ENCODE measurements at places on chromosomes 1 and 21. TPM values are rescaled to one million over a fixed set of nuclear protein-coding genes. Genes with fewer than 3 reads are reported as not detected.

The FYB2 gene
- not detected for total RNA-seq

- no peak for DNase-seq
Observed at GRCh38 chr1:86489242-86489878, 20.6 kb downstream of the CLCA1 start.

The OR2L3 gene
- total RNA-seq, result 0.11 TPM

The PLD5 gene
- total RNA-seq, result not detected

DNA sequence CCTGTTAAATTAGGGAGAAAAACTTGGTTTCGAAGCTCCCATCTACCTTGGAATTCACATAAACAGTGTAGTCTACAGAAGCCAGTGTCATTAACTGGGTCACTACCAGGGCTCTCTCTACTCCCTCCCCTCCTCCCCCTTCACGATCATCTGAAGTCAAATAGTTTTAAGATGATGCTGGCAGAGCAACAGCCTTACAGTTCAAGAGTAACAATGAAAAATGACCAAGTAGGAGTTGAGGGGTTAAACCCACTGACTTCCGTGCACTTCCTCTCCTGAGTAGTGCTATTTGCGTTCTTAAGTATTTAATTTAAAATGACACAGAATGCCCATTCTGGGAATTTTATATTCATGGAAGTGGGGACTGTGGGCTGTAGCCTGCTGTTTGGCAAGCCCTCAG is 236.9 kb downstream of the SIPA1L2 start:
- DNase-seq, result no peak

The ATAD3A gene
- total RNA-seq, result 24.7 TPM

DNA sequence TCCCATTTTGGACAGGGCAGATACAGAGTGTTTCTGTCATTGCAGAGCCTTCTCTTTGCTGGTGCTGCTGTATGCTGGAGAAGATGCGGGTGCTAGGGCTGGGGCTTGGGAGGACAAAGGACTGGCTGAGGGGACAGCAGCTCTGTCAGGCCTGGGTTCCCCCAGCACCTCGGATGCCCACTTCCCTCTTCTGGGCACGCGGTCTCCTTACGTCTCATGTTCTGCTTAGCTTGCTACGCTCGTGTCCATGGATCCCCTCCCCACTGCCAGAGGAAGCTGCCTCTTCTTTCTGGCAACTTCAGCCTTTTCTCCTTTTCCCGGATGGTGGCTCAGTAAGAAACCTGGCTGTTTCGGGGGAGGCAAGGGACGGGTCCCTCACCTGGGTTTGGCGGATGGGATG is 75.7 kb downstream of the ARHGEF10L start:
- no peak for DNase-seq

The DUSP12 gene
- total RNA-seq, result 31.6 TPM

- DNase-seq, result no peak
Observed at GRCh38 chr1:52579415-52579814, 22.8 kb upstream of the GPX7 start.

DNA sequence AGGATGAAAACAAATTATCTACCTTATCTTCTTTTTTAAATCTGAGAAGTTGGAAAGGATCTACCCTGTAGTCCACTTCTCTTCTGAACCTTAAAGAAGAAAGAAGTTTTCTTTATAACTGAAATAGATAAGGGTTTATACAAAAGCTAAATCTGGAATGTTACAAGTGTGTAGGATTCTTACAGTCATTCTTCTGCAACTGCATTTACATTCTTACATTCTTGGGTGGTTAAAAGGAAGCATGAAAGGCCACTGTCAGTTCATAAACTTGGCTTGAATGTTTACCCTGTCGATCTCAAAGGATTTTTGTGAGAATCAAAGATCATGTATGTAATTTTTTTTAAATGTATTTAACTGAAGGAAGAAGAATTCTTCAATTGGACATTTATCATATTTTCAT is 142.1 kb upstream of the BRINP3 start:
- no peak for DNase-seq

DNA sequence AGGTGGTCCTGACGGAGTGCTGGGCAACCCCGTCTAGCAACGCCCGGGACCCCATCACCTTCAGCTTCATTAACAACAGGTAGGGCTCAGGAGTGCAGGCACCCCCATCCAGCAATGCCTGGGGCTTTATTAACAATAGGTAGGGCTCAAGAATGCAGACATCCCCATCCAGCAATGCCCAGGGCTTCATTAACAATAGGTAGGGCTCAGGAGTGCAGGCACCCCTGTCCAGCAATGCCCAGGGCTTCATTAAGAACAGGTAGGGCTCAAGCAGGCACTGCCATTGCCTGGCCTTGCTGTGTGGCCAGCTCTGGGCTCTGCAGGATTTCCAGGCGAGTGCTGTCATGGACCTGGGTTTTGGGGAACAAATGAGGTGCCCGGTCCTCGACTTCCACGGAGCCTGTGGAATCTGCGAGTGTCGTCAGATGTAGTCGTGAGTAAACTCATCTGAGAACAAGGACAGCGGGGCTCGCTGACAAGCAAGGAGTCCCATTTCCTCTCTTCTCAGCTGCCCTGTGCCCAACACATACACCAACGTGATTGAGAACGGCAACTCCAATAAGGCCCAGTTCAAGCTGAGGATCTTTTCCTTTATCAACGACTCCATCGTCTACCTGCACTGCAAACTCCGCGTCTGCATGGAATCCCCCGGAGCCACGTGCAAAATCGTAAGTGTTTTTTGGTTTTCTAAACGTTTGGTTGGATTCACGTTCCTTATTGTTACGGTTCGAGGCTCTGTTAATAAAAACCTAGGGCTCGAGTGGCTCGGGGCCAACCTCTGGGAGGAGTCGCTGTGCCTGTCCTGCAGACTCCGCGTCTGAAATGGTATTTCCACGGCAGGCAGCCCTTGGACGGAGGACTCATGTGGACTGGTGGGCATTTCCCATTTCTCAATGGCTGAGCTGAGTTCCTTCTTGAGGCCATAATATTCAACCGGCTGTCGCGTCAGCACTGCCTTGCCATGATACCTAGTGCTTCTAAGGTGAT is 56.3 kb downstream of the UMODL1 start:
- DNase-seq, result no peak

The LDLRAD2 gene
- total RNA-seq, result not detected

DNA sequence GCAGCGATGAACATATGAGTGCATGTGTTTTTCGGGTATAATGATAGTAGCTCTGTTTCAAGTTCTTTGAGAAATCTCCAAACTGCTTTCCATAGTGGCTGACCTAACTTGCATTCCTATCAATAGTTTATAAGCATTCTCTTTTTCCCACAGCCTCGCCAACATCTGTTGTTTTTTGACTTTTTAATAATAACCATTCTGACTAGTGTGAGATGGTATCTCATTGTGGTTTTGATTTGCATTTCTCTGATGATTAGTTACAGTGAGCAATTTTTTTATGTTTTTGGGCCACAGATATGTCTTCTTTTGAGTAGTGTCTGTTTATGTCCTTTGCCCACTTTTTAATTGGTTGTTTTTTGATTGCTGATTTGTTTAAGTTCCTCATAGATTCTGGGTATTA is 10.6 kb upstream of the RUNX1 start:
- DNase-seq, result no peak

DNA sequence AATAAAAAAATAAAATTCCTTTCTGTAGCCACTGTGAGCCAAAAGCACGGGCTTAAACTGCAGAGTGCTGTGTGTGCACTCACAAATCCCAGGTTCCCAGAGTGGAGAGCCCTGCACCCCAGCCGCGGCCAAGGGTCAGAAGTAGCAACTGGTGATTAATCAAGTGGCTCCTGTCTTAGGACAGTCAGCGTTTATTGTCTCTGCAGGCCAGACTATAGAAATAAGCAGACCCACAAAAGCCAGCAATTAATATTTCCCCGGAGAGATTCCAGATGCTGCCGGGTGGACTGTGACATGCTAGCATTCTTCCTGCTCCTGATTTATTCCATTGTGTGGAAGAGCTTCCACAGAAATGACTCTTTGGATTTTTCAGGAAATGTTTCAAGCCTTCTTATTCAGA is 412.2 kb downstream of the KIF26B start:
- DNase-seq, result no peak

DNA sequence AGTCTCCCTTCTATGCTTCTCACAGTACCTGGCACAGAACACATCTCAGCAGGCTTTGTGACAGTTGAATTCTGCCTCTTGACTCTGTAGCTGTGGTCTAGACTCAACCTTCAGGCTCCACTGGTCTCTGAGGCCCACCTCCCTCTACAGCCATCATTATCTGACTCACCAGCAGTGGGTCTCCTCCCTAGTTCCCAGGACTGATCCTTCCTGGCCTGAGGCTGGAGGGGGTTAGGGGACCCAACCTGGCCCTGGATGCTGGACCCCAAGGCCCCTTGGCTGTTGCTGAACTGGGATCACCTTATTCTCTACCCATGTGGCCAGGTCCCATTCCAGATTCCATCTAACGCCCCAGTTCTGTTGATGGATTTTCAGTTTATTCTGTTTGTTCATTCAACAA is 43.1 kb upstream of the FOXO6 start:
- DNase-seq, result no peak

DNA sequence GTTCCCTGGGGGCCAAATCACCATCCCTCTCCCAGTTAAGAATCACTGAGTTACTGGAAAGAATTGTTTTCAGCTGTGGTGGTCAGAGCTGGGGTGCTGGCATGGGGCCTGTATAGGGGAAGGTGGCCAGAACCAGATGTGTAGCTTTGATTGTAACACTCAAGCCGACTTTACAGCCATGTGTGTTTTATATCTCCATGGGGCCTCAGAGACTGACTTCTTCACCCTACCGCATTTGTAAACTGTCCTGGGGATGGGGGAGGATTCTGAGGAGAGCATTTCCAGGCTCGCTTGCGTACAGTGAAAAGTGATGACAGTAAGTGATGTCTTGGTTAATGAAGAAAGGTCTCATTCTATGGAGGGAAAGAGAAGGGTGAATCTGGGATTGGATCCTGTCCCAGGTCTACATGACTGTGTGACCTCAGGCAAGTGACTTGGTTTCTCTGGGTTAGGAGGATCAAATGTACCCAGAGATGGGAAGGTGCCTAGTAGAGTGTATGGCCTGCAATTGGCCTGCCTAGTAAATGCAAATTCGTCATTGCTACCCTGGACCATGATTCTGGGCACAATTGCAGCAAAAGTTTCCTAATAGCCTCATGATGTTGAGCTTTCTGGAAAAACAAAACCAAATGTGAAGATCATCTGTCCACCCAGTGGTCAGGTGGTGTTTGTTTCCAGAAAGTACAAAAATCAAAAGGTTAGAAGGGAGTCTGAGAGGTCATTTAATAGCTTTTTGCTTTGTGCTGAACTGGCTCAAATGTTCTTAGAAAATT is 49.7 kb upstream of the RCC2 start:
- DNase-seq, result no peak

- DNase-seq, result no peak
Observed at GRCh38 chr1:208164609-208165008, 79.6 kb downstream of the PLXNA2 start.

The REG4 gene
- total RNA-seq, result not detected

DNA sequence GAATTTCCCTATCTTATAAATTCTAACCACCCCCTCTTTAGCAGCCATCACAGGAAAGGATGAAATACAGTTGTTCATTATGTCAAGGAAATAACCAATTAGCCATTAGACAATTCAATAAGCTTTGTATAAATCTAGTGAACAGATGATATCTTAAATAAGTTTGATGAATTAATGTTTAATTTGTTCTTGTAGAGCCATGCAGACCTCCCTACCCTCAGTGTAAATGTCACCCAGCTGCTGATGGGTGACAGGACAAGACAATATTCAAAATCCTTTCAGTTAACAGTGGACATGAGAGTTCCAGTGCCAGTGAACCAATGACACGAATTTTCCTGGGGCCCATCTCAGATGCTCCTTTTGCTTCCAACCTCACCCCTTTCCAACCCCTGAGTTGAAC is 395.9 kb downstream of the KCTD3 start:
- no peak for DNase-seq

DNA sequence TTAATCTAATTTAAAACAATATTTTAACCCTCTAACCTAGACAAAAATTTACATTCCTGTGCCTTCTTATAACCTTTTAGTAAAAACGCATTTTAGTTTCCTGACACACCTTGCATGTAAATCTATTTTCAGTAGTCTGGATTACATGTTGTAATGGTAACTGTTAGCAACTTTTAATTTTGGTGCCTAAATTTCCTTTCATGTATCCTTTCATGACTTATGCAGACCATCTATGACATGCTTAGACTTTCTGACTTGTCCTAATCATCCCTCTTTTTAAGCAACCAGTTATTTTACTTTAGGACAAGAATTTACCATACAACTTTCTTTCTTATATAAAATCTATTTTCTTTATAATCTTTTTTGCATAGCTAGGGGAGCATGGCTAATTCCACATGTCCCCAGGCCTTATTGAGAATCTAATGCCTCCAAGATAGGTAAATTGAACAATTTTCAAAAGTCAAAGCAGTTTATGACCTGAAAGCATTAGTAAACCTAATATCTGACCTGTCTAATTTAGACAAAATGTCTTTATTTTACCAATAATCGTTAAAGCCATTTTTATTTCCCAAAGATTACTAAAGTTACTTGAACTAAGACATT is 57.5 kb upstream of the IL12RB2 start:
- no peak for DNase-seq

GRCh38 chr21:32717851-32718316 is 9.9 kb downstream of the SYNJ1 start:
- no peak for DNase-seq

The FMN2 gene
- total RNA-seq, result not detected

- no peak for DNase-seq
Observed at GRCh38 chr21:22791376-22791775, 1793.2 kb downstream of the NCAM2 start.

DNA sequence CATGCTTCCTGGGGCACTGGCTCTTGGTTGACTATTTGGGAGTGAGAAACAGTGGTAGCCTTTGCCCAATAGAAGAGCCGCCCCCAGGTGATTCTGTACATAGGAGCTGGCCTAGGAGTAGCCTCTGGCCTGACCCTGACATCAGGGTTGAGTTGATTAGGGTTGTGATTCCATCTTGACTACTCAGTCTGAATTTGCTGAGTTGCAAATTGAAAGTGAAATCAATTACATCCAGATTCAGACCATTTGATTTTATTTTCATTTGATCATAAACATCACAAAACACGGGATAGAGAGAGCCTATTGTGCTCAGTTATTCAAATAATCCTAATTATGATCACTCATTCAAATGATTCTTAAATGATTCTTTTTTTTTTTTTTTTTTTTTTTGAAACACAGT is 253.2 kb downstream of the KIF26B start:
- no peak for DNase-seq

DNA sequence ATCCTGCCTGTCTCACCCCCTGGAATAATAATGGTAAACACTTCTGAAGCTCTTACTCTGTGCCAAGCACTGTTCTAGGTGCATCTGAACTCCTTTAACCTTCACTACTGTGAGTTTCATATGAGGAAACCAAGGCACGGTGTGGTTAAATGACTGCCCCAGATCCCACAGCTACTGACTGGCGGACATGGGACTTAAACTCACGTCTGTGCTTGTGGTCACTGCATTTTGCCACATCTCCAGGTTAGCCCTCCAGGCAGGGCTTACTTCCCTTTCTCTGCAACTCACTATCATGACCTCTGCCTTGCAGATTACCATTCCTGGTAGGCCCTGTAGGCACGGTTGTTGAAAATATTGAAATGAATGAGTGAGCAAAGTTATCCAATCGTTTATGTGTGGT is 83.4 kb downstream of the ADSS2 start:
- DNase-seq, result no peak

The RAD54L gene
- 1.1 TPM for total RNA-seq

The ETV3L gene
- total RNA-seq, result not detected

The PWP2 gene
- 27.2 TPM for total RNA-seq
